Activated T-cell treated with anti-CD3 and anti-CD28 coated beads, Interleukin-2, amount 50 U/mL, for 4 hours (primary cell): ENCODE measurements at places on chromosomes 5 and 9.
A peak's percentile ranks its signal among the peaks of the same experiment; 100 is the strongest.

DNA sequence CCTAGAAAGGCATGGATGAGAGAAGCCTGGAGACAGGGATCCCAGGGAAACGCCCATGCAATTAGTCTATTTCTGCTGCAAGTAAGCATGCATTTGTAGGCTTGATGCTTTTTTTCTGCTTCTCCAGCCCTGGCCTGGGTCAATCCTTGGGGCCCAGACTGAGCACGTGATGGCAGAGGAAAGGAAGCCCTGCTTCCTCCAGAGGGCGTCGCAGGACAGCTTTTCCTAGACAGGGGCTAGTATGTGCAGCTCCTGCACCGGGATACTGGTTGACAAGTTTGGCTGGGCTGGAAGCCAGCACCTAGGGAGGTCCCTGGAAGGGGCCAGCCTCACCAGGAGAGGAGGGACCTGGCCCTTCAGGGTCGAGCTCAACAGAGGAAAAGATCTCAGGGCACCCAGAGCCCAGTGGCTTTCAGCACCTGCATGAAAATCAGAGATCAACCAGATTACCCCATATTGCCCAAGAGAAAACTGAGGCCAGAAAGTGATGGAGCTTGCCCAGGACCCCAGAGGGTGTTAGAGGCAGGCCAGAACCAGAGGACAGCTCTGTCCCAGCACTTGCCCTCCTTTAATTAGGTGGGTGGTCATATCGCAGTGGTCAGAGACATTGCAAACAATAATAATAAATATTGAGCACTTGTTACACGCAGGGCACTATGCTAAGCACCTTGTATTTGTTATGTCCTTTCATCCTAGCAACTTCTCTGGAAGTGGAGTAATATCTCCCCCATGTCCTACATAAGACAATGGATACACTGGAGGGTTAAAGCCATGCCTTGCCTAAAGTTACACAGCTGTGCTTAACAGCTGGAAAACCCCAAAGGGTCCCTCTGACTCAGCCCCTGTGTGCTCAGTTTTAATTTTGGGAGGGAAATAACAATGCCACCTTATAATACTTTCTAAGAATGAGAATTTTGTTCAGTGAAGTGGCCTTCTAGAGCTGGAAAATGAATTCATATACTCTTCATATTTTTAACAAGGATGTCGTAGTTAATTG lies 67.1 kb downstream of the KLF4 start:
- no peak for DNase-seq

DNA sequence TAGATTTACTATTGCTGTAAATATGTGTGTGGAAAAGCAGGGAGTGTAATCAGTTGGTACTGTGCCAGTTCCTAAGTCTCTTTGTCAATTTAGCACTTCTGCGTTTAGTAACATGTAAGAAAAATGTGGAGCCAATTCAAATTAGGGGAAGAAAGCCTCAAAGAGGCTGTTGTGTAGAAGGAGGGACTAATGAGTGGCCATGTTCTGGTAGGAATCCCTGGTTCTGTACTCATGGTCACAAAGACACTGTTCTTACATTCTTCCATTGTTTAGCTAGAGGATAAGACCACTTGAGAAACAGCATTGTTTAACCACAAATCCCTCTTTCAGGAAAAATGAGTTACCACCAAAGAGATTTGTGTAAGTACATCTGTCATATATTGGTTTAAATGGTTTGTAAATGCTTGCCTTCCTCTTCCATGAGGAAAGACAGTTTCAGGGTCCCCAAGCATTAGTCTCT lies 14.9 kb downstream of the ARHGEF28 start:
- DNase-seq = no peak

DNA sequence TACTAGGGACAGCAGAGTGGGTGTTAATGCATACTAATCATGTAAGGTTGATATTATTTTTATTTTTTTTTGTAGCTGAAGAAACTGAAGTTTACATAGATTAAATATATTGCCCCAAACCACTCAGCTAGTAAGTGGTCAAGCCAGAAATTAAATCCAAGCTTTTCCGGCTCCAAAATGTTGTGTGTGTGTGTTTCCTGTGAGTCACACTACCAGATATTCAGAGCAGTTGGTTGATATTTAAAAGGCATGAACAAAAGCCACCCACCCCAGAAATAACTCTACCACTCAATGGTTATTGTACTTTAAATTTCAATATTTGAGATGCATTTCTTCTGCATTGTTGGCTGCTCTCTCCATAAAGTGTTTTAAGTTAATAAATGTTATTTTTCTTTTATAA lies 29.5 kb downstream of the KCNN2 start:
- no peak for DNase-seq

- no peak for DNase-seq
Measured at GRCh38 chr5:38420691-38421390, 135.6 kb downstream of the LIFR start.

DNA sequence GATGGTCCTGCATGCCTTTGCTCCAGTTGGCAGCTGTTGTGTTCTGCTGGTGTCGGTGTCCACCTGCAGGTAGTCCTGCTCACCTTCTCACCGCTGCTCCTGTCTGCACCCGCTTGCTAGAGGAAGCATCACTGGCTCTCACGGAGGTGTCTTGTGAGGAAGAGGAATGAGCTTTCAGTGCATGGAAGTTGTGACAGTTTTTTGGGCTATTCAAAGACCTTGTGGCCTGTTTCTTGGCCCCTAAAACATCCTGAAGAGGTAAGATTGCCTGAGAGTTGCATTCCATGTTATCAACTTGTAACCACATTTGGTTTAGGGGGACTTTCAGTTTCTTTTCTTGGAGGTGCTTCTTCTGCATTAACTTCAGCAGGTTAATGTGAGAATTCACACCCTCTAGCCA lies 85.6 kb downstream of the MACROH2A1 start:
- no peak for DNase-seq

DNA sequence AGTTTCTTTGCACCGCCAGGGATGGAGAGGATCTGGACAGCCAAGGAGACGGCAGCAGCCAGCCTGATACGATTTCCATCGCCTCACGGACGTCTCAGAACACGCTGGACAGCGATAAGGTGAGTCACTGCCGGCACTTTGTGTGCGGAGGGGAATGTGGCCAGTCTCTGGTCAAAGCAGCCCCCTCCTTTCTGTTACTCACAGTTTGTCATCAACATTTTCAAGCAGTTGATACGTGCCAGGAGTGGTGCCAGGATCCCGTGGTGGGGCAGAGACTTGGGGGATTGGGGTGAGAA lies 175.1 kb upstream of the OTULINL start:
- no peak for DNase-seq

GRCh38 chr9:107397076-107398044 lies 92.2 kb downstream of the KLF4 start:
- DNase-seq = no peak

DNA sequence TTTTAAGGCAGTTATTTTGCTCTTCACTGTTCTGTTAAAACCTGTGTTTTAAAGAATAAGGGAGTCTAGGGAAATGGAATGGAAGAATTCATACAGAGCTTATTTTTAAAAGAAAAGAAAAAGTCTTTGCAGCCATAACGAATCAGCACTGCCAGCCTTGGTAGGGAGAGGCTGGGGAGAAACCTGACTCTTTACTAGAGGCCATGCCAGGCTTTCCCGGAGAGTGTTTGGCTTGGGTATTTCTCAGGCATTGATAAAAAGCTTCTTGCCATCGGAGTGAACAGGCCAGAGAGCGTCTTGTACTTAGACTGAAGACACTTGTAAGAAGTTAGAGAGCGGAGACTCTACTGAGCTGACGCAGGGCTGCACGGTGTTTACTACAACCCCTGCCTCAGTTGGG lies 72.7 kb upstream of the NFIL3 start:
- DNase-seq = no peak

GRCh38 chr5:132456296-132456986 lies 34.1 kb downstream of the IRF1 start:
- DNase-seq = peak; percentile 49

DNA sequence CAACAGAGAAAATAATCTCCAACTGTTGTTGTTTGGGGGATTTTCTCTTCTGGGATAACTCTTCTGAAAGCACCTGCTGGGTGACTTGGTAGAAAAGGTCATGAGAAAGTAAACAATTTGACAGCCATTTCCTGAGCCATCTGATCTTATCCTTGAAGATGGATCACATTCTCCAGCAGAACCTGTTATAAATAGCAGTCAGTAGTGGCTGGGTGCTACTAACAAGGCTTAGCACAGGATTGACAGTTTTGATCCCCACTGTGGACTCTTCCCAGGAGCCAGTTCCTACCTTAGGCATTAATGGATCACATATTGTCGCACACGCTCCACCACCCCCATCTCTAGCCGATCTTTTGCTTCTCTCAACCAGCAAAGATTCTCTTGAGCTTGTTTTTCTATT lies 220.2 kb downstream of the PLK2 start:
- no peak for DNase-seq

DNA sequence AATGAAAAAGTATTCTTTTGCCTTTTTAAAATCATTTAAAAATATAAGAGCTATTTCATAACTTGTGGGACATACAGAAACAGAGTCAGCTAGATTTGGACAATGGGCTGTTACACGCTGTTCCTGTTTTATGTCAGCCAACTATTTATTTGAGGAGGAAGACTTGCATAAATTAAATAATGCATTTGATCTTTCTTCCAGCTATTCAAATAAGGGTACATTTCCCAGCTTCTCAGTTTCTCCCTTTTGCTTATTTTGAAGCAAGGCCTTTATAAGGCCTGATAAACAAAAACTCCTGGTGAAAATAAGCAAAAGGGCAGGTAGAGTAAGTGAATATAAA lies 6.5 kb downstream of the STOM start:
- DNase-seq = no peak

GRCh38 chr9:132366481-132366880 lies 11.7 kb upstream of the SETX start:
- no peak for DNase-seq

DNA sequence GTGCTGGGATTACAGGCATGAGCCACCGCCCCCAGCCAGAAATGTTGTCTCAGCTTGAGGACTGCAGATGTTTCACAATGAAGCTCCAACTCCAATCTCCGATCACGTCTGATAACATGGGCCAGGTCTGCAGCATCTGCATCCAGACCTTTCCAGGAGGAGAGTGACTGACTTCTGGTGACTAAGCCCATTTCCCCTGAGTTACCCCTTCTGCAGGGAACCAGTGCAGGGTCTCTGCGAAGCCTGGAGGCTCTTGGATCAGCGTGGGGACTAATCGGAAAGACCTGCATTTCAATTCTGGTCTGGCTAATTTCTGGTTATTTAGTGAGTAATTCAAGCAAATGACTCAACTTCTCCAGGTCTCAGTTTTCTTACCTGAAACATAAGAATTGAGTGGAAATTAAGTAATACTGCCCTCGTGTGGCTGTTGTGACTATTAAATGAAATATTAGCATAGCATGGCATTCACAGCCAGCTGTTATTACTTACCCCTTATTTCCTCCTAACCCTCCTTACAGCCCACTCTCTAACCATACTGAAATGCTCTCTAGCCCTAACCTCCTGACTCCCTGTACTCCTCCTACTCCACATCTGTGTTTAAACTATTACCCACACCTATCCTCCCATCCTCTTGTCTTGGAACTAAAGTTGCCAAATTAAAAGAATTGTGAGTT lies 2.2 kb upstream of the GNPDA1 start:
- DNase-seq = peak; percentile 50

- no peak for DNase-seq
Measured at GRCh38 chr9:133731876-133732638, 6.1 kb downstream of the SARDH start.

GRCh38 chr5:145450286-145450885 lies 384.8 kb downstream of the PRELID2 start:
- DNase-seq = no peak

DNA sequence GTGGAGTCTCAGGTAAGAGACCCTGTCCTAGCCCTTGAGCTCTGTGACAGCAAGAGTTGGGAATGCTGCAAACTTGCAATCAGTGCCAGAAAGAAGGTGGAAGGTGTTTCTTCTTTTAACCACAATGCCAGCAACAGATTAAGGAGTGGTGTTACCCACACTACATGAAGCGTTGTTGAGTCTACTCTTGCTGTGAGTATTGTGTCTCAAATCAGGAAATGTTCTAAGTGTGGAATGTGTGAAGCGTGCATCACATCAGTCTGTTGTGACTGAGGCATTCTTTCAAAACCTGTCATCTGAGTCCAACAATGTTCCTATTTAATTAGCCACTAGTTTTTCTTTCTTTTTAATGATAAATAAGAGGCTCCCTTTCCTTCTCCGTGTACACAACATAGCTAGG lies 2.9 kb upstream of the LURAP1L start:
- DNase-seq = no peak

DNA sequence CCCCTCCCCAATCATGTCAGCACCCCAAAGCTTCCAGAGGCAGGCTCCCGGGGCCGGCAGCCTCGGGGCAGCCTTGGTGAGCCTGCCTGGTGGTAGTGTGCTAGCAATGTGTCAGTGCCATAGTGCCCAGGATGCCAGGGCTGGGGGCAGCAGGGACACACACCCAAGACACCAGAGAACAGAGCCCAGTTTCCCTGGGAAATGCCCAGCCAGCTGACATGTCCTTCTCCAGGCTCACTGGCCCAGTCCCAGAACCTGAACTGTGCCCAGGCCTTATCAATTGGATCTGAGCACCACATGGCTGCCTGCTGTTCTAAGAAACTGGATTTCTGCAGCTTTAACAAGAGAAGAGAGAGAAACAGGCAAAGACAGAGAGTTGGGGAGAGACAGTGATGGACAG lies 74.9 kb upstream of the LRRTM2 start:
- DNase-seq = no peak

- DNase-seq = no peak
Measured at GRCh38 chr9:6132650-6133049, 83.0 kb upstream of the IL33 start.

DNA sequence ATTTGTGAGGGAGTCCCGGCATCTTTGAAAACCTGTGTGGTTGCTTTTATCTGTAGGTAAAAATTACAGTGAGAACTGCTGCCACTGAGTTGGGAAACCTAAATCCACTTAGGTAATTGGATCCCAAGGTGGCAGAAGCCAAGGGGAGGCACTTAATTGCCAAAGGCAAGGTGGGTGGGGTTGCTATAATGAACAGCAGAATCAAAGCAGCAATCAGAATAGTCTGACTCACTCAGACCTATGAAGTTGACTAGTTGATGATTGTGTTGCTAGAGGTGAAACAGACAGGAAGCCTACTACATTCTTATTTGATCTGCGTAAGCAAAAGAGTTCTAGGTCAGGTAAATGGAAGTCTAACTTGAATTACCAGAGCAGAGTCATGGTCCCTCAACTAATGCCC lies 17.3 kb upstream of the BICD2 start:
- DNase-seq = no peak

DNA sequence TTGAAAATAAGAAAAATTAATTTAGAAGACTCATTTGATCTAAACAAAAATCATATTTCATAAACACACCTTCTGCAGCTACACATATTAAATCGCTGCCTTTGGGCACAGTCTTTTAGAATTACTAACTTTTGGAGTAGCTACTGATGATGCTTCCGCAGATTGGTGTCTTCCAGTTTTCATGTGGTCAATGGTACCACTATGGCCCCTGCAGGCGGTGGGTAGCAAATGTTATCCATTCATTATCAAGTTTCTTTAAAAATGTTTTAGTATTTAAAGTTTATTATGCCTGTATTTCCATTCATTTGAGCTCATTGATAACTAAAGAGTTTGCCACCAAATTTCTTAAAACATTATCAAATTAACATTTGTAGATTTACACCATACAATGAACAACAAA lies 122.9 kb upstream of the GRAMD2B start:
- DNase-seq = no peak
